ENCODE measurements at places on chromosomes 3 and 15.

GRCh38 chr15:49902685-49903501 is 216.1 kb downstream of the ATP8B4 start:
- DNase-seq: no peak

- DNase-seq: no peak
Observed at GRCh38 chr3:123713211-123713610, 128.4 kb upstream of the HACD2 start.

GRCh38 chr15:78399091-78399490 is 38.9 kb upstream of the IREB2 start:
- DNase-seq: no peak

GRCh38 chr15:98966091-98966787 is 41.4 kb downstream of the PGPEP1L start:
- DNase-seq: no peak

Data from NCI-H524 (cell line).